ENCODE measurements at places on chromosomes 6 and 20. TPM values are rescaled to one million over a fixed set of nuclear protein-coding genes. Genes with fewer than 3 reads are reported as not detected.

DNA sequence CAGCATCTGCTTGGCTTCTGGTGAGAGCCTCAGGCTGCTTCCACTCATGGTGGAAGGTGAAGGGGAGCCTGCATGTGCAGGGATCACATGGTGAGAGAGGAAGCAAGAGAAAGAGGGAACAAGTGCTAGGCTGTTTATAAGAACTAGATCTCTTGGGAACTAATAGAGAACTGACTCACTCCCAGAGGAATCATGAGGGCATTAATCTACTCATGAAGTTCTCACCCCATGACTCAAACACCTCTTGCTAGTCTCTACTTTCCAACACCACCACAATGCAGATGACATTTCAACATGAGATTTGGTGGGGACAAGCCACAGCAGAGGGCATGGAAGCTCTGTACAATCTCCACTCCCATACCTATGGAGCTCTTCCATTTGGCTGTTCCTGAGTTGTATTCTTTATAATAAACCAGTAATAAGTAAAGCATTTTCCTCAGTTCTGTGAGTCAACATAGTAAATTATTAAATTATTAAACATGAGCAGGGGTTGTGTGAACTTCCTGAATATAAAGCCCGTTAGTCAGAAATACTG, 524.1 kb upstream of the NRSN1 start:
- DNase-seq: no peak

GRCh38 chr20:48740712-48741111, 87.1 kb downstream of the PREX1 start:
- no peak for DNase-seq

- no peak for DNase-seq
Measured at GRCh38 chr20:45935416-45936046, 1.0 kb downstream of the PCIF1 start.

- peak; percentile 75 for DNase-seq
Measured at GRCh38 chr6:86937219-86938079, at the start of gene HTR1E. Gene HTR1E (plus strand): TSS chr6:86937528. CDS start chr6:87015335, 77,807 bp downstream.

- DNase-seq: no peak
Measured at GRCh38 chr6:1561355-1561754, 48.4 kb upstream of the FOXC1 start.

DNA sequence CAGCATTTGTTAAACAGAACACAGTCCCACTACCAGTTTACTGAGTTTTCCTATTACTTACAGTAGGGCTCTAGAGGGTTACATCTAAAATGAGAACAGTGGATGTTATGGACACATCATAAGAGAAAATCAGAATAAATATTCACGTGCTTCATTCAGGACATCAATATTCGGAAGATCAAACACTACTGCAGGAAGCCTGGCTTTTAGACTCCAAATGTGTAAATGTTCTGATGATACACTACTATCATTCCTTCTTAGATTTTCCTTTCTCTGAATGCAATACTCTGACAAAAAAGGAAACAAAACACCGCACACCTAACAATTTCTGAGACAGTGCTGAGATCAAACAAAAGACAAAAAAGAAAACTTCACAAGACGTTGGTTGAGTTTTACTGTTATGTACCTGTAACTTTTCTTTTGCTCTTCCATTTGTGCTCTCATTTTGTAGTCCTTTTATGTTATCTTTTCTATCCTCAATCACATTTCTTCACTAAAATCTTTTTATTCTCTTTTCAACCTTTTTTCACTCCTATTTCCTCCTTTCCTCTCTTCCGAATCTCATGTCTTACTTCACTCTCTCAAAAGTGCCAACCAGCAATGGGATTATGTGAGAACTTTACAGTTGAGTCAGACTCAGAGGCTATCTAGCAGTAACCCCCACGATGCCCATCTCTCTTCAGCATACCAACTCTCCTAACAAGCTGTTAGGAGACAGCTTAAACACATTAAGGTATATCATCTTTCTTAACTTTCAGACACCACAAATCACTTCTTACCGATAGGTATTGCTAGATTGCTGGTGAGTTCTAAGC, 1.7 kb downstream of the FAM184A start:
- no peak for DNase-seq

DNA sequence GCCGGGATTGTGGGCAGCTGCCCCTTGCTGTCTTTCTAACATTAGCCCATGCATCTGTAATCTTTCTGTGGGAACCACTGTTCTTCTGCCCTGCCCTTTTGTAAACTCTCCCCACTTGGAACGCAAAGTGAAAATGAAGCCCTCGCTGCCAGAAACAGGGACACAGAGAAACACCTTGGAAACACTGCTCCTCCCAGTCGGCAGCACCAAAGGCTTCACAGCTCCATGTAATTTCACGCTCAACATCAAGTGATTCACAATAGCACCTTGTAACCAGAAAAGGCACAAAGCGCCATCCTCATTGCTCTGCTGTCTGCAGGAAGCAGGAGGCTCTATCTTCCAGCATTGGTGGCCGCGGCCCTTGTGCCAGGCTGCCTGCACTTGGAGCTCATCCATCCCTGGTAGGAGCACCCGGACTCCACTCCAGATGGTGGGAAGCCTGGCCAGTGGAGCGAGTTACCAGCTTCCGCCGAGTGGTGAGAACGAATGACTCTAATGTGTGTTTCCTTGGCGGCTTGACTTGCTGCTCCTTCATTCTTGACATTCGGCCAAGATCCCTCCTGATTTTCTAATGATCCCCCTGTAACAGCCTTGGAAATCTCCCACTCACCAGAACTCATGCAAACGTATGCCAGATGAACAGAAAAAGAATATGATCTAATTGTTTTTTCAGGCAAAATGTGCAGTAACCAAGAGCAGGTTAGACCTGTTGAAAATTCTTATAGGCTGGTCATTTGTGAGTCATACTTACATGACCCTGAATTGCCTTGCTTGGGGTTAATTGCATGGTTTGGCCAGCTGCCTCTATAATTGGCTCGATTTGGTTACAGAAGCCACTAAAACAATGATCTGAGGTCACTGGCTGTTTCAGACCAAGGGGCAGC, 169.1 kb upstream of the CDYL start:
- DNase-seq: no peak

- no peak for DNase-seq
Measured at GRCh38 chr20:37526238-37526838, 1.3 kb downstream of the BLCAP start.

DNA sequence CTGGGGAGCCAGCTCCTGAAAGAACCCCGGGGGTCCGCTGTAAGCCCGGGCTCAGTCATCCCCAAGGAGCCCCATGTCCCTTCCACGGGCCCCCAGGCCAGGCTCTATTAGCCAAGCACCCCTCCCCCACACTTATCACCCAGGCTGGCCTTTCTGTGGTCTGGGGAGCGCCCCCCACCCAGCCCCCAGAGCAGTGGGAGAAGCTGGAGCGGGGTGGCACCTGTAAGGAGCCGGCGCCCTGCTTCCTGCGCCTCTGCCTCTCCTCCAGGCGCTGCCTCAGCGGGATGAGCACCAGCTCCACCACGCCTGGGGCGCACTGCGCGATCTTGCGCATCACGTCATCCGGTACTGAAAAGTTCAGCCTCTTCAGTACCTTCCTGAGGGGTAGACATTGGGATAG, 2.3 kb downstream of the SPEF1 start:
- DNase-seq: no peak

GRCh38 chr20:14142964-14143627, 147.8 kb downstream of the MACROD2 start:
- DNase-seq: no peak

DNA sequence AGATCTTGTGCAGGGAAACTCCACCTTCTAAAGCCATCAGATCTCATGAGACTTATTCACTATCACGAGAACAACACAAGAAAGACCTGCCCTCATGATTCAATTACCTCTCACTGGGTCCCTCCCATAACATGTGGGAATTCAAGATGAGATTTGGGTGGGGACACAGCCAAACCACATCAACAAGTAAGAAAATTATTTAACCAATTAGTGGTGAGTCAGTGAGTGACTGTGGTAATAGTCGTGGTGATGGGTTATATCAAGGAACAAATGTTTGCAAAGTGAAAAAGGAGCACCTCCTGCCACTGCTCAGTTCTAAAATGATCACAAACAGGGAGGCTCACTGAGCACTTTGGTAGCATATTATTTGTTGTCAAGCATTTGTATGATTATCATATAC, 20.6 kb downstream of the EPM2A start:
- no peak for DNase-seq

- DNase-seq: no peak
Measured at GRCh38 chr20:61771805-61772350, 293.8 kb downstream of the TAF4 start.

GRCh38 chr20:63268671-63269439, 3.8 kb upstream of the ARFGAP1 start:
- no peak for DNase-seq

DNA sequence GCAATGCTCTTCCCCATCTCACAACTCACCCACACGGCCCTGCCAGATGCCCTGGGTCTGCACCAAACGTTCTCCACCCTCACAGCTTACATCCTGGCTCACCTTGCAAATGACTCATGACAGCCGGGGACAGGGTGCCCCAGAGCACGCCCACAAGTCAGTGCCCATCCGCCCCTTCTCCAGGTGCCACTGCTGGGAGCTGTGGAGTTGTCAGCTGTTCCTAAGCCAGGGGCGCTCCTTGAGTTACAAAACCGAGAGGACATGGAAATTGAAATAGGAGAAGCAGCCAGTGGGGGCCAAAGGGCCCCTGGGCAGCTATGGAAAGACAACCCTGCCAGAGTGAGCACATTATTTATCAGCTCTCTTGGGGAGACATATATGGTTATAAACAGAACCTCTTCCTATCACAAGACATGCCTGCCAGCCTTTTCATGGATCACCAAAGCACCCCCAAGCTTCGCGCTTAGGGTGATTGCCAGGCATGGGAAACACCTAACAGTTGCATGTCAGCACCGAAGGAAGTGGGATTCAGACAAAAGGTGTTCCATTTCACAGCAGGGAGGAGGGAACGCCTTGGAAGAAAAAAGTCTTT, 236.8 kb downstream of the LY86 start:
- no peak for DNase-seq

DNA sequence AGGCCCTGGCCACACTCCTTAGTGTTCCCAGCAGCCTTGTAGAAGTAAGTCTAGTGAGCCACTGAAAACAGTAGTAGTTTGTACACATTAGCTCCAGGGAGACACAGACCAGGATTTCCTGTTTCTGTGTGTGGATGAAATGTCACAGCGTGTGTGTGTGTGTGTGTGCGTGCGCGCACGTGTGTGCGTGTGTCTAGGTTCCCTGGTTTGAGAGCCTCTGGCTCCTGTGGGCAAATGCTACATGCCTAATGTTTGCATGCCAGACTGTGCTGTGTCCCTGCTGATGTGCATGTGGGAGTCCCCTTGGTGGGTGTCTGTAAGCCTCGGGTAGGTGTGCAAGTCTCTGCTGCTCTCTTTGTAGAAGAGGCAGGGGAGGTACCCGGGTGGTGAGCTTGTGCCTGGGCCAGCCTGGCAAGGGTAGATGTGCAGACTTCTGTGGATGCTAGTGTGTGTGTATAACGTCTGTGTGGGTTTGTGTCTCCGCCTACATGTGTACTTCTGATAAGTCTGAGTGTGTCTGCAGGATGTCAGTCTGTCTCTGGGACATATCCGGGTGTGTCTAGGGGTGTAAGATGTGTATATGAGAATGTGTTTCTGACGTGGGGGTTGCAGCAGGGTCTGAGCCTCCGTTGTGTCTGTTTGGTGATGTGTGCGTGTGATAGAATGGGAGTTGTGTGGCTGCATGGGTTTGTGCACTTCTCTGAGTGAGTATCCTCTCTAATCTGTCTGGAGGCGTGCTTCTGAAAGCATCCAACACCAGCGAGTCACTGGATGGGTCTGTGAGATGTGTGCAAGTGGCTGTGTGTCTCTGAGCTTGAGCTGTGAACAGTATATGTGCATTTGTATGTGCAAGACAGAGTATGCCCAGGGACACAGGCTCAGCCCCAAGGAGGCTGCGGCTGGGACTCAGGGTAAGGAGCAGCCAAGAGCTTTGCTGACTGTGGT, 19.0 kb upstream of the TLDC2 start:
- DNase-seq: no peak

DNA sequence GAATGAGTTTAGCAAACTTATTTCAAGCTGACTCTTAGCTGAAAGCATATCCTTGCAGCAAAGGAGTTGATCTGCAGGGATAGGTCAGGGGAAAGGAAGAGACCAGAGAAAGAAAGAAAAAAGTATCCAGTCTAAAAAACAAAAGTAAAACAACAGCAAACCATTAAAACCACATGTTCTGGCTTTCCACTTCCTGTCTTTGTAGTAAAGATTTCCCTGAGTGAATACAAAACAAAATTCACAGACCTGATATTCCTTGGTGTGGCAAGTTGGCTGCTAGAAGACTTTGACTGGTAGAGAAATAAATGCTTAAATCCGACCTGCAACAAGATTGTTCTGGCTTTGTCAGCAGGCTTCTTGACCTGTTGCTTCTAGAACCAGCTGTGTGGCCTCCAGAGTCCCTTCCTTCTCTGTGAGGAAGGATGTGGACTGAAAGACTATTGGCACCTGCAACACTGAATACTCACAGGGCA, 23.4 kb upstream of the MCM3 start:
- DNase-seq: no peak

DNA sequence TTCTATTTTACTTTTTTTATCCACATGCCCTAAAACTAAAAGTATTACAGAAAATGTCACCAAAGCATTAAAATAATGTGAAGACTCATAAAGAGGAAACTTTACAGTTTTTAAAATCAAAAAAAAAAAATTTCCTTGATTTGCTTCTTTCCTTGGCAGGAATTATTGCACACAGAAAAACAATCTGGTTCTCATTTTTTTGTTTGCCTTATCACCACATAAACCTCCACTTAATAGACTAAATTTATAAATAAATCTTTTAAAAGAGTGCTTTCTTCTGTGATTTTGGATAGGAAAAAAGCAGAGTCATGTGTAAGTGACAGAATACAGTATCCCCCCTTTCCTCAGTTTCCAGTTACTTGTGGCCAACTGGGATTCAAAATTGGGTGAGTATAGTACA, 695.1 kb upstream of the CITED2 start:
- no peak for DNase-seq

- no peak for DNase-seq
Measured at GRCh38 chr6:110545081-110545872, 68.9 kb upstream of the SLC22A16 start.

- DNase-seq: no peak
Measured at GRCh38 chr20:12978126-12978394, 30.7 kb upstream of the SPTLC3 start.

GRCh38 chr6:169622618-169623017, 79.2 kb downstream of the WDR27 start:
- no peak for DNase-seq

GRCh38 chr6:43613721-43614395, 15.2 kb downstream of the GTPBP2 start:
- DNase-seq: no peak

DNA sequence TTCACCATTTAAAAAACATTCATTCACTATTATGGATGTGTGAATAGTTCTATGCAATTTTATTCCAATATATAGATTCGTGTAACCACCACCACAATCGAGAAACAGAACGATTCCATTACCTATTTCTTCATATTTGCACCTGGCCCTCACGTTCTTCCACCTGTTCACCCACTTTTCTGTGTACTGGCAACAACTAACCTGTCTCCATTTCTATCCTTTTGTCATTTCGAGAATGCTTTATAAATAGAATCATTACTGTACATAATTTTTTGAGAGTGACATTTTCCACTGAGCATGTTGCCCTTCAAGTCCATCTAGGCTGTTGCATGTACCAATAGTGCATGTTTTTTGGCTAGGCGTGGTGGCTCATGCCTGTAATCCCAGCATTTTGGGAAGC, 23.2 kb upstream of the STX11 start:
- no peak for DNase-seq

The ADGRF5 gene
- not detected for total RNA-seq

The SLA2 gene
- total RNA-seq: 0.18 TPM

The SPTLC3 gene
- 28.5 TPM for total RNA-seq

The CALHM4 gene
- not detected for total RNA-seq

The PRPF6 gene
- total RNA-seq: 65.9 TPM

The NFATC2 gene
- 14.0 TPM for total RNA-seq

The KIAA0408 gene
- 0.25 TPM for total RNA-seq

The PKIB gene
- 44.7 TPM for total RNA-seq

The TSPO2 gene
- not detected for total RNA-seq
